ENCODE measurements at places on chromosomes 11 and 22.
A peak's percentile ranks its signal among the peaks of the same experiment; 100 is the strongest.

DNA sequence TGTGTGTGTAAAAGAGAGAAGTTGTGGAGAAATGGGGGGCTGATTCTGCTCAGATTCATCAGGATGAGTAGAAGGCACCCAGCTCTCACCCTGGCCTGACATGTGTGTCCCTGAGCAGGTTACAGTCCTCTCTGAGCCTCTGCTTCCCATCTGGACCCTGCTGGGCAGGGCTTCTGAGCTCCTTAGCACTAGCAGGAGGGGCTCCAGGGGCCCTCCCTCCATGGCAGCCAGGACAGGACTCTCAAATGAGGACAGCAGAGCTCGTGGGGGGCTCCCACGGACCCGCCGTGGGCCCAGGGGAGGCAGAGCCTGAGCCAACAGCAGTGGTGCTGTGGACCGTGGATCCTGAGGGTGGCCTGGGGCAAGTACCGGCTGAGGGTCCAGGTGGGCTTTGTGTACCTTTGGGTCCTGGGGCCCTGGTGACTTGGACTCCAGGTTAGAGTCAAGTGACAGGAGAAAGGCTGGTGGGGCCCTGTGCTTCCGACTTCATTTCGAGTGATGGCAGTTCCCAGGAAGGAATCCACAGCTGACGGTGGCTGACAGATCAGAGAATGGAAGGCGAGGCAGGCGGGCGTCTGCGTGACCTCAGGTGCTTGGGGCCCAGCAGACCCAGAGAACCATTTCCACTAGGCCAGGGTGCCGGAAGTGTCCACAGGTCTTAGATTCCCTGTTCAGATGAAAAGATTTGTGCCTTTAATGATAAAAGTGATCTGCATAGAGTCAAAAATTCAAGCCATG lies 21.9 kb downstream of the NEAT1 start:
- no peak for DNase-seq

DNA sequence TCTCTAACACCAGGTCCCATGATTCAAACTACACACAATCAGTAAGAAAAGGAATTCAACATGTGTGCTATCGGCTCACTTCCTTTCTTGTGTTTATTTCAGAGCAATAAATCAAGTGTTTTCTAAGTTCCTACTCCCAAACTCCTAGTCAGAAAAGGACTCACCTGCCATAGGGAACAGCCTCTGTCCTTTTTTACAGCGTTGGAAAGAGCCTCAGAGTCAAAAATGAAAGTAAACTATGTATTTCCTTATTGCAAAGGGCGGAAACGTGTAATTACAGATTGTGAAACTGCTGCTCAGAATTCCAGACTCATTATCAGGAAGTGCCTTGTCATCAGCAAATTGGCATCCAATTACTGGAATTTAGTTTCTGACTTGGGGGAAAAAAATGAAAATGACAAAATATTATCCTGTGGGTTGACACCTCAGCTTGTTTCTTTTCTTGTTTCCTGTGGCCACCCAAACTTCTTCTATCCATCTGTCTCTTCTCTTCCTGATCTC lies at the start of gene CASP4:
TSS of gene CASP4 (minus strand) at position 220 of the 501 bp plus-strand sequence. CDS start at position 171, 49 bp downstream.
- DNase-seq, result peak; percentile 78

DNA sequence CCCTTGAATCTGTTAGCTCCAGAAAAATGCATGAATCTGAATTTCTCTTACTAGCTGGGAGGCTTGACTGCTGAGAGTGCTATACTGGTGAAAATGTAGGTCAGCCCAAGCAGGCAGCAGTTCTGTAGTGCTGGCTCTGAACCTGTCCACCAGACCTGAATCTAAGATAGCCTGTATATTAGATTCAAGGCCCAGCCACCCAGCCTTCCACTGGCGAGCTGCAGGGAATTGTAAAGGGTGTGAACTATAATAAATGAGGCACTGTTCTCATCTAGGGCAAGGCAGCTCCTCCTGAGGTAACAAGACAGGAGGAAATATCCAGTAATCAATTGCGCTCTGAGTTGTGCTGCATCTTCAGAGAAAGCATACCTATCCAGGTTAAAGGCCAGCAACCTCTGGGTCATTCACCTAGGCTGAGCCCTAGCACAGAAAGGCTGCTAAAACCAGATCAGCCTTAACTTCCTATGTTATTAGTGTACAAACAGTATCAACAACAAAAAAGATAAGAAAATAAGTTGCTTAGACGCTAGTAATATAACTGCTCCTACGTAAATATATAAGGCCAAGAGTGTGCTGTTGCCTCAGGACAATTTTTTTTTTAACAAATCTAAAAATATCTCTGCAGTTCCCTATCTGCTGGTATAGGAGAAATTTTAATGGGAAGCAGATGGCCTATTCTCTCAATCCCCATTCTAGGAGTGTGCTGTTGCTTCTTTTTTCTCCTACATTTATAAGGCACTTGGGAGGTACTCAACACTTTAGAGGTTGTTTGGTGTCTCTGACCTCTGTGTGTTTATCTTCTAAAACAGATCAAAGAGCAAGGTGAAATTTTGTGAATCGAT lies 63.0 kb downstream of the RELT start:
- DNase-seq, result no peak

DNA sequence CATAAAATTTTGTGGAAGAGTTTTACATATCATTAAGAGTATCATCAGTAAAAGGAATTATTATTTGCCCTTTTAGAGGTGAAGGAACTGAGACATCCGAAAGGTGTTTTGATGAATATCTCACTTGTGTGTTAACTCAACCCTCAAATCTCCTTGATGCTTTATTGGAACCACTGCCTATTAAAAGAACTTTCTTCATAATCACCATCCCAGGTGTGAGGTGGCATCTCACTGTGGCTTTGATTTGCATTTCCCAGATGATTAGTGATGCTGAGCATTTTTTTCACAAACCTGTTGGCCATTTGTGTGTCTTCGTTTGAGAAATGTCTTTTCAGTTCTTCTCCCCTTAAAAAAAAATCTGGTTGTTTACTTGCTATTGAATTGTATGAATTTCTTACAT lies 134.0 kb upstream of the SYN3 start:
- no peak for DNase-seq

DNA sequence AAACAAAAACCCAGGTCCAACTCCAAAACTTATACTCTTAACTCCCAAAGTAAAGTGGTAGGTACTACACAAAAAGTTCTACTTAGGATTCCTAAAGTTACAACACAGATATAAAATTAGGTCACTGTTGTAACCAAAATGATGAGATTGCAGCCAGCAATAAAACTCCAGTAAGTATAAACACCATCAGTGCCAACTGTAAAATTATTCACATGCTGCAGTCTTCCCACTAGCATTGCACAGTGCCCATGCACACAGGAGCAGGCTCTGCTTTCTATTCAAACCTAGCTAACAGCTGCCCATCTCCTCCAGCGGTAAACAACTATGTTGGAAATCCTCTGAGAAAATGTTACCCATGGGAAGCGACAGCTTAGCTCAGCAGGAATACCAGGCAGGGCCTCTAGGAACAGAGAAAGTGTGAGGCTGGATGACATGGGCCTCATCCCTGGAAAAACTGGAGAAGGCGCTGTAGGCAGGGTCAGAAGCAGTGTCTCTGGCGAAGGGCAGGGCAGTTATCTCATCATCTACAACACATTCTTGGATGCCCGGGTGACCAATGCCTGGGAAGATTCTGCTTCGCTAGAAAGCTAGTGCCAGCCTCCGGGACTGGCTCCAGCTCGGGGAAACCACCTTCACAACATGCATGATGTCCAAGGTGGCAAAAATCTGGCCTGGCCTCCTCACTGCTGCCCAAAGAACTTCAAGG lies 9.1 kb downstream of the CPT1A start:
- no peak for DNase-seq

GRCh38 chr11:107504981-107505380 lies 47.4 kb upstream of the CWF19L2 start:
- DNase-seq, result no peak

DNA sequence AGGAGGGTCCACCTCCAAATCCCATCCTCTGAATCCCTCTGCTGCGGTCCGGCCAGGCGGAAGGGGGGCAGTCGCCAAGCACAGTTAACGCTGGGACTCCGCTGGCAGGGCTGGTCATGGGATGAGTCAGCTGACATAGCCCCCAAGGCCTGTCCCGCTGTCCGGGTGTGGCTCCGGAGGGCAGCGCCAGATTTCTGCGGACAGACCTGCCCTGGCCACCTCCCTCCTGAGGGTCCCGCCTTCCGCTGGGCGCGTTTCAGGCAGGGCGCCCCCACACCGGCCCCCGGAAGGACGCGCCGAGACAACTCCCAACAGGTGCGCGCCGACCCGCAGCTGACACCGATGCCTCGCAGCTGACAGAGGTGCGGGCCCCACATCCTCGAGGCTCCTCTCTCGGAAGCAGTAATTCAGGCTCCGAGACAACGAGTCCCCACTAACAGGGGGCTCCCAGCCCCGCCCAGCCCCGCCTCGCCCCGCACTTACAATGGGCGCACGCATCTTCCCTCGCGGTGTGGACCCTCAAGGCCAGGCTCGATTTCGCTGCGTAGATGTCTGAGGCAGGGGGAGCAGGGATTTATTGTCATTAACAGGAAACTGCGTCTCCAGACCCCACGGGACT lies 607 bp downstream of the PLAAT3 start:
- DNase-seq, result no peak

DNA sequence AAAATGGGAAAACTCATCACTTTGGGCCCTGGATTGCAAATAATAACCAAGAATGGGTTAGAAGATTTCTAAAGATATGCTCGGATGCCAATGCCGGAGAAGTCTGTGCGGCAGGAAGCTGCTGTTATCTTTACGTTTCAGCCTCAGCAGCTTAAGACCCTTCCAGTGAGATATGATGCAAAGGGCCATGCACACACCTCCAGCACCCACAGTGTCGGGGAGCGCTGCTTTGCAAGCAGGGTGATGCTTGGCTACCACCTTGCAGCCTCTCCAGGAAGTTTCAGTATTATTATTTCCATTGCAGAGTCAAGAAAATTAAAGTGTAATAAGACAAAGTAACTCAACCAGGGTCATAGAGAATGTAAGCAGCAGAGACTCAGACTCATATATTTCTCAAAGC lies 37.3 kb downstream of the LARGE1 start:
- DNase-seq, result no peak

- DNase-seq, result no peak
Observed at GRCh38 chr22:42299586-42300258, 29.3 kb upstream of the TCF20 start.

DNA sequence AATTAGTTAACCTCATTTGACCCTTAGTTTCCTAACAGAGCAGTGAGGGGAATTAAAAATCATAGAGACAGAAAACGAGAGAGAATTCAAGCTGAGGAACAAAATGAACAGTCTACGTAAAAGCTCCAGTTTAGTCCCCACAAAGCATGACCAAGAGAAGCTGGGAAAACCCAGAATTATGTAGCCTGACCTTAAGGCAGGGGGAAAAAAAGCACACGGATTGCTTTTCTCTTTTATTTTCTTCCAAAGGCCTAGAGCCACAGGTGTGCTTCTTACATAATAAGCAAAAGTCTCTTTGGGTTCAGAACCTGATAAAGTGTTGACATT lies 514 bp upstream of the AMBRA1 start:
- DNase-seq, result no peak

GRCh38 chr22:32204856-32205722 lies at the start of gene RFPL2:
TSS of gene RFPL2 (minus strand) at chr22:32205073. CDS start at chr22:32202451, 2,622 bp downstream.
- no peak for DNase-seq

DNA sequence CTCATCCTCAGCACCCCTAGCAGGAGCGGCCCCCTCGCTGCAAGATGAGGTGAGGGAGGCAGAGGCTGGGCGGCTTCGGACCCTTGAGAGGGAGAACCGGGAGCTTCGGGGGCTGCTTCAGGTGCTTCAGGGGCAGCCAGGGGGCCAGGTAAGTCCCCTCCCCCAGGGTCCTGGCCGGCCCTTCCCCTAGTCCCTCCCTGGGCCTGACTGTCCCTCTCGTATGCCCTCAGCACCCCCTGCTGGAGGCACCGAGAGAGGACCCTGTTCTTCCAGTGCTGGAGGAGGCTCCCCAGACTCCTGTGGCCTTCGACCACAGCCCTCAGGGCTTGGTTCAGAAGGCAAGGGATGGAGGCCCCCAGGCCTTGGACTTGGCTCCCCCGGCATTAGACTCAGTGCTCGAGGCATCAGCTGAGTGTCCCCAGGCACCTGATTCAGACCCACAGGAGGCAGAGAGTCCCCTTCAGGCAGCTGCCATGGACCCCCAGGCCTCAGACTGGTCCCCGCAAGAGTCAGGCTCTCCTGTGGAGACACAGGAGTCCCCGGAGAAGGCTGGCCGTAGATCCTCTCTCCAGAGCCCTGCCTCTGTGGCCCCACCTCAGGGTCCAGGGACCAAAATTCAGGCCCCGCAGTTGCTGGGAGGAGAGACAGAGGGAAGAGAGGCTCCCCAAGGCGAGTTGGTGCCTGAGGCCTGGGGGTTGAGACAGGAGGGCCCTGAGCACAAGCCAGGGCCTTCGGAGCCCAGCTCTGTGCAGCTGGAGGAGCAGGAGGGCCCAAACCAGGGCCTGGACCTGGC lies 4.0 kb downstream of the CCDC88B start:
- DNase-seq, result no peak

DNA sequence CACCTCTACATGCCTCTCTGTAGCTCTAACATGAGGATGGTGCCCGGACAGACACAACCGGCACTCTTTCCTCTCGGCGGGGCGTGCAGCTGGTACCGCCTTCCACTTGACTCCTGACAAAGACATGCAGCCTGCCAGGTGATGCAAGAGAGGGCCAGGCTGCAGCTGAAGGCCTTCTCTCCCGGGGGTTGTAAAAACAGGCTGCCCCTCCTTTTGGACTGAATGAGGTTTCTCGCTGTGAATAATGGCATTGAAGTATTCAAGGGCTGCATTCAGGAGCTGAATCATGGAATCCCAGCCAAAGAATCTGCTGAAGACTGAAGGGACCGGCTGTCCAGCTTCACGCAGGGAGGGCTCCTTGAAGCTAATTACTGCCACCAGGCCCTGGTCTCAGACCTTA lies 110.9 kb downstream of the GALNT18 start:
- peak; percentile 71 for DNase-seq

DNA sequence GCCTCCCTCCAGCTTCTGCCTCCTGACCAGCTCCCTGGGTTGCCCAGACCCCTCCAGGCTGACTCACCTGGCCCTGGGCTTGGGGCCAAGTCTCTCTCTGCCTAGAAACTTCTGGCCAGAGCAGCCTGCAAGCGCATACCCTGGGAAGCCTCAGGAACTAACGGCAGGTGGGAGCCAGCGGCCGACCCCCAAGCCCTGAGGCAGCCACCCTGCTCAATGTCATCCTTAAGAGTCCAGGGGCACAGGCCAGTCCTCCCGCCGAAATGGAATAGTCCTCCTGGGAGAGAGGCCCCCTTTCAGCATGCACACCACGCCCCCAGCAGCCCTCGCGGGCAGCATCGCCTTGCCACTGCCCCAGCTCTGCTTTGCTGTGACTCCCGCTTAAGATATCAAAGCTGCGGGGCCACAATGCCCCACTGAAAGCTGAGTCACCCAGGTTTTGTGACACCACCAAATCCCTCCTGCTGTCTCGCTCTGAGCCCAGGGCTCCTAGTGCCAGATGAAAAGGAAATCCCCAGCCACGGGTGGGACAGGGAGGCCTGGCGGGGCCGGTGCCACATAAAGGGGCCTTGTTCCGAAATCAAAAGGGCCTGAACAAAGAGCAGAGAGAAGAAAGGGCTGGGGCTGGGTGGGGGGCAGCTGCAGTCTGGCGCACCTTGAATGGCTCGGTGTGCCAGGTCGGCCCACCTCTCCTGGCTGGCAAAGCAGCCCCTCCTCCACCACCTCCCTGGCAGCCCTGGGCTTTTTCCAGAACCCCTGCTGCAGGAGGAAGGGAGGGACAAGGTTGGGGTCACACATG lies 21.4 kb upstream of the FGF3 start:
- DNase-seq, result no peak

GRCh38 chr22:30922151-30922611 lies 46.4 kb downstream of the MORC2 start:
- DNase-seq, result no peak
